ENCODE measurements at places on chromosomes 2 and 18.

DNA sequence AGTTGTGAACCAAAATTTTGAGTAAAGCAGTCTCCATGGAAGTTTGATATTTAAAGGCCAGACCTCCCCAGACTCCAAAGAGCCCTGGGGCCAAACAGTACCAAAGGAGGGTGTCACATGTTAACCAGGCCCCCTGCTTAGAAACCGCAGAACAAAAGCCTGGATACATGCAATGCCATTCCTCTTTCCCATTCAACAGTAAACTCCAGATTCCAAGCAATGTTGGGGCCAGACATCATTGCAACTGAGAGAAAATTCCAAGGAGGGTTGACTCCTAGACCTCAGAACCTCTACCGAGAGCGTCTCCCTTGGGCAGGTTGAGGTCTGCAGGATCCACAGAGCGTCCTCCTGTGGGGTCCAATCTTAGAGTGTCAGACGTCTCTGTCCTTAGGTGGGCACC, 404.4 kb upstream of the SYT4 start:
- no peak for DNase-seq

DNA sequence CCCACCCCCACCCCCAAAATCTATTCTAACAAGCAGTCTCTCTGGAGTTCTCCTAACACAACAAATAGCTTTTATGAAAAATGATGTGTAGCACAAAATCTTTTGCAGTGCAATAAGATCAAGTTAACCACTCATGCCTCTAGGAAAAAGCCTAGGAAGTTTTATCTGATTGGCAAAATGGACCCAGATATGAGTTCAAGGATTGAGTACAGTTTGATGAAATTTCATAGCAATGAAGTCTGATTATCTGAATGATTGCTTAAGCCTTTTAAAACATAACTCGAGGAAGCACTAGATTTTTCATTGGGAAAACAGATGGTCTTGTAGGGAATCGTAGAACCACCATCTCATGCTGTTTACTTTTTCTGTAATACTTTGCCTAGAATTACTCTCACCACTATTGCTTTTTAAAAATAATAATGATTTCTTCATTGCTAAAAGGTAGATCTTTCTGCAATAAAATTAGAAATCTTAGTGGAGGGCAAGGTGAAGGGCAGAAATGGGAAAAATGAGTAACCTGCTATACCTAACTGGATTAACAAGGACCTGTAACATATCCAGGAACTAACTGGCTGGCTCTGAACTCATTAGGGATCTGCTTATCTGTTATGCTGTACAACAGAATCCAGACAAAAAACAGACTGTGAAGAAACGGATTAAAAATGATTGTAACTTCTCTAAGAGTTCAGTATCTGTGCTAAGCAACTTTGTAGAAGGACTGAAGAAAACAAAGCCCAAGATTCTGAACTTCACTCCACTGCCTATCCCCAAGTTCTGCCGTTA, 73.7 kb upstream of the ETAA1 start:
- no peak for DNase-seq

DNA sequence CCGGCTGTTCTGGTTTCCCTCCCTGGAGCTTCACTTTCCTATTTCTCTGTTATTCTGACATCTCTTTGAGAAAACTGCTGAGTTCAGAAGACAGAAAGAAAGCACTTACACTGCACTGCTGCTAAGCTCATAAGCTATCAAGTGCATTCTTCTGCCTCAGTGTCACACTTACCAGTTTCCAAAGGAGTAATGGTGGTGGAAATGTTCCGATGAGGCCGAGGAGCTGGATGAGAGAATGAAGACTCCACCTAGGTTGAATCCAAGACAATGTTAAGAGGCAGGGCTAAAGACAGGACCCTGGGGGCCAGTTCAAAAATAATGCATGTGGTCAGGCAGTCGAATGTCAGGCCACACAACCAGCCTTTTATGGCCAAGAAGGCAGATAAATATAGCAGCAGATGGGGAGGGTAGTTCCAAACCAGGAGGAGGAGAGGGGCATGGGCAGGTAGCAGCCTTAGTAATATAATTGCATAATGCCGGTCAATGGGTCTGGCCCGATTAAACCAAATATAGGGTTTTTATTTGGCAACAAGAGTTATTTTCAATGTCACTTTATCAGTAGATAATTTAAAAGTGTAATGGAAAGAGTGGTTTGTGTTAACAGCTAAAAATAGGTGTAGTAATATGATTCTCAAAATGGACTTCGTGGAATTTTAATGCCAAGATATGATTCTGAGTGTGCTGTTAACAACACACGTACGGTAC, at the start of gene MYOM1:
MYOM1 (minus strand) TSS at position 338 of the 705 bp plus-strand sequence. CDS start 4,745 bp downstream, outside the sequence.
- no peak for DNase-seq

- no peak for DNase-seq
Measured at GRCh38 chr18:36899289-36899688, 70.4 kb downstream of the KIAA1328 start.

DNA sequence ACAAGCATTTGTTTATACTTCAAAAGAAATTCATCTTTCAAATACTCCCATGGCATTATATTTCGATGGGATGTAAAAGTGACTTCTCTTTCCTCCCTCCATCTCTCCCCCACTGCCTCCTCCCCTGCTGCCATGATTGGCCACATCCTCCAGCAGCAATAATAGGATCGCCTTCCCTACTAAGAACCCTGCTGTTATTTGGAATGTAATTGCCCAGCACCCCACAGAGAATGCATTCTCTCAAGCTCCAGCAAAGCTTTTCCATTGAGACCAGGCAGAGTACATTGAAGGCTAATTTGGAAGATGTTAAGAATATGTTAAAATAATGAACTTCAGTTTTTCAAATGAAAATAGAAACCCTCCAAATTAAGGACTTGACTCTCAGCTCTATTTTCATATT, 375.4 kb upstream of the ACVR2A start:
- DNase-seq, result no peak

- DNase-seq, result no peak
Measured at GRCh38 chr2:154533300-154533940, 165.1 kb upstream of the KCNJ3 start.

DNA sequence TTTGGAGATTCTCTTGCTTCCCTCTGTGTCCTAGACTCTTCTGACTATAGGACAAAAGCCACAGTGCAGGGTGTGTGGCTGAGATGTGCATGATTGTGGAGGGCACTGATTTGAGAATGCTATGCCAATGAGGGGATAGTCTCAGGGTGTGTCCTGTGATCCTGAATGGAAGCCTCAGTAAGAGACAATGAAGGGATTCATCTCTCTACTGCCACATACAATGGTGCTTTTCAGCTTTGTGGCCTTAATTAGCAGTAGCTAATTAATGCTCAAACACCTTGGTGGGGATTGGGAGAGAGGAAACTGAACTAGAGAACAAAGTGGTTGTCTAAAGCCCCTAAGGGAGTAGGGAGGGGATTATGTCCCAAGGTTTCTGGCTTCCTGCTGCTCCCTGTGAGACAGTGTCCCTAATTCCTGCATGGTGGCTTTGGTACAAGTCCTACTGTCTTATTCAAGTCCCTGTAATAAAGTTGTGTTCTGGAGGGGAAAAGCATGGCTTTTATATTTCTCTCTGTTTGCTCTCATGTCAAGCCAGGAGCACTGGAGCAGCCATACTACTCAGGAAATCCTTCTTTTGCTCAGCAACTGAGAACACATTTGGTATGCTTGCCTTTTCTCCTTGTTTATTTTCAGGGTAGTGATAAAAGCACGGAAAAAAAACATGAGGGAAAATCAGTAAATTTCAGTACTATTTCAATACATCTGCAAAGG, 415.2 kb upstream of the TCF4 start:
- no peak for DNase-seq

GRCh38 chr2:196239622-196240587, 68.5 kb upstream of the STK17B start:
- no peak for DNase-seq

GRCh38 chr18:77405096-77405495, 155.4 kb downstream of the GALR1 start:
- no peak for DNase-seq

- DNase-seq, result no peak
Measured at GRCh38 chr2:234493796-234494195, 3.1 kb downstream of the ARL4C start.

DNA sequence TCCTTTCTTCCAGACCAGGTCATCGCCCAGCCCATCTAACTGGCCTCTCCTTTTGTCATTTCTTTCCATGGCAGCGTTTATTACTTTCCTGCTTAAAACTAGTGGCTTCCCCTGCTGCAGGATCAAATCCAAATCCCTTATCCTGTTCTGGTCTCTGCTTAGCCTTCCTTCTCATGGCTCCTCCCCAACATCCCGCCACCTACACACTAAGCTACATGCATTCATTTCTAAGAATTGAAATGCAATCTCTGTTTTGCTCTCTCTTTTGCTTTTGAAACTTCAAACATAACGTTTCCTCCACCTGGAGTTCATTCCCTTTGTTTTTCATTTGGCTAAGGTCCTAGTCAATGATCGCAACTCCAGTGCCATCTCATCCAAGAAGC, 18.0 kb upstream of the DPP4 start:
- DNase-seq, result no peak

- no peak for DNase-seq
Measured at GRCh38 chr2:239726091-239726591, 299.0 kb downstream of the NDUFA10 start.

DNA sequence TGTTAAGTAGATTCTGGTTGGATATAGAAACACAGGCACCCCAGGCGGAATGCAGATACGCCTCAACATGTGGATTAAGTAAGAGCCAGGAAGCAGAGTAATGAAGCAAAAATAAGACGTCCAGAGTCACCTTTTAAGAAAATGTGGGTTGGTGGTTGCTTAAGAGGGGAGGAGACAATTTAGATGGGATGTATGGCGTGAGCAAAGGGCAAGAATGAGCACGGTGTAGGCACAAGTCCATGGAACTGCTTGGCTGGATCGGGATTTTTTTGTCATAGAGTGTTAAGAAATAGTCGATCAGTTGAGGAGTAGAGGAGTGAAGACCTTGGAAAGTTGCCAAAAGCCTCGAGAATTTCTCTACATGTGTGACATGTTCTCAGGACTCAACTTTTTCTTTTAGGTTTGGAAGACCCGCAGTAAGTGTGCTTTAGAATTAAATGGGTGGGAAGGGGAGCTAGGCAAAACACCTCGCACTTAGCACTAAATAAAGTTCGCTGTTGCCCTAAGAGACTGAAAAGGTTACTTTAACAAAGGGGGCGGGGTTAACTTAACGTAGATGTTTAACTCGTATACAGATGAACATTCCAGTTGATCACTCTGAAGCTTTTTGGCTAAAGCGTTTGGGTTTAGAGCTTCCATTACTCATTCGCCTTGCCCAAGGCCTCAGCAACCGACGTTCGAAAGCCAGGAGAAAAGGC, 716 bp upstream of the SLC39A10 start:
- no peak for DNase-seq

- DNase-seq, result no peak
Measured at GRCh38 chr2:76730021-76730420, 792.2 kb downstream of the LRRTM4 start.

Data from stimulated activated CD4-positive, alpha-beta T cell treated with anti-CD3 and anti-CD28 coated beads, Interleukin-1b, Interleukin-23, amount 100 ng/mL, for 1 hour (primary cell).